Prostate gland (tissue), 2 donors: ENCODE measurements at places on chromosomes 3 and 15.

DNA sequence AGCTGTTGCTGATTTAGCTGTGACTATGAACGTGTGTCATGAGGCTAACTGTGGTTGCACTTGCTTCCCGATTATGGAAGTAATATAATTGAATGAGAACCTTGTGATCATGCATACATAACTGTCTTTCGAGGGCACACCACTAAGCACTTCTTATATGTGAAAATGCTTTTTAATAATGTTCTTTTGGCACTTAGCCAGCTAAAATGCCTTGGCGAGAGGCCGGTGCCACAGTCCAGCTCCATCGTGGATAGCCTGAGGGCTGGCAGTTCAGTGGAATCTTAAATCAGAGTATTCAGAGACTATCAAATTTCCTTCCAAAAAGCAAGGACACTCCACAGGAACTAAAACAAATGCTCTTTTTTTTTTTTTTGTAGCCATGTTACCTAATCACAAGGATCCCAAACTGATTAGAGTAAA, 161.6 kb upstream of the FRMD4B start:
- DNase-seq, result no peak

- DNase-seq, result no peak
Measured at GRCh38 chr3:74302281-74302680, 312.2 kb downstream of the CNTN3 start.

- DNase-seq, result no peak
Measured at GRCh38 chr3:149527531-149528339, 53.2 kb downstream of the TM4SF4 start.

- no peak for DNase-seq
Measured at GRCh38 chr3:184872200-184872599, 60.2 kb downstream of the VPS8 start.

DNA sequence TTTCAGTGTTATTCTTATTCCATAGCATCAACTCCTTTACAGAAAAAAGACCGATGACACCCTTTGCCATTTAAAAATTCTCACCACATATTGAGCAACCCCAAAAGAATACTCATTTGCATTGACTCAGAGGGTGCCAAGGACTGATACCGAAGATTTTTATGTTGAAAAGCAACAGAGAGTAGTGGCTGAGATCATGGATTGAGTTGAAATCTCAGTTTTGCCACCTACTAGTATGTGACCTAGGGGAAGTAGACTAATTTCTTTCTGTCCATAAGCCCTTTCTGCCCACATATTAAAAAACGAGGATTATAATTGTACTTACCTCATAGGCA, 313.9 kb upstream of the SATB1 start:
- no peak for DNase-seq

DNA sequence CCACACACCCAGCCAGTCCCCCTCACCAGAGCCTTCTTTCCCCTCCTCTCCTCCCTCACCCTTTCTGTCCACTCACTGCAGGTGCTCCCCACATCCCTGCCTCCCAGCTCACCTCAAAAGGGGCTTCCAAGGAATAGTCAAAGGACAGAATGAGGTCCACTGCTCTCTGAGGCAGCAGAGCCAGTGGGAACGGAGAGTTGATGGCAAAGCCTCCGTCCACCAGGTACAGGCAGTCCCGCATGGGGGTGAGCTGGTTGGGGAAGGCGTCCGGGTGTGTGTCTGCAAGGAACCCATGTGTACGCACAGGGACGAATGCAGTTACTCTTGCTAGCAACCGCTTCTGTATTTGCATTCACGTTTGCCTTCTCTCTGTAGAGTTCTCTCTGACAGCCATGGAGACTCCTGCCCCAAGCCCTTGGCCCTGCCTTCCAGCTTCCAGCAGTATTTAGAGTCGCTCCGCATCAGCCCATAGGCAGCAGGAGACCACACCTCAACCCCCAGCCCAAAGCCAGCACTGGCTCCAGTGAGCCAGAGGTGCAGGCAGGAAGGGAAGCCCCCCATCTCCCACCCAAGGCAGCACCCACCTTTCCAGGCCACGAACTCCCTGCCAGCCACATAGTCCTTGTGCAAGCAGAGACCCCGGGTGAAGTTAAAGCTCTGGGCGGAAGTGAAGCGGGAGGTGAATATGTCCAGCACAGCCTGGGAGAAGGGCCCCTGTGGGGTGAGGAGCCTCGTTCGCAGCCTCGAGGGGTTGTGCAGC, 12.4 kb downstream of the PLA2G4F start:
- DNase-seq, result no peak

DNA sequence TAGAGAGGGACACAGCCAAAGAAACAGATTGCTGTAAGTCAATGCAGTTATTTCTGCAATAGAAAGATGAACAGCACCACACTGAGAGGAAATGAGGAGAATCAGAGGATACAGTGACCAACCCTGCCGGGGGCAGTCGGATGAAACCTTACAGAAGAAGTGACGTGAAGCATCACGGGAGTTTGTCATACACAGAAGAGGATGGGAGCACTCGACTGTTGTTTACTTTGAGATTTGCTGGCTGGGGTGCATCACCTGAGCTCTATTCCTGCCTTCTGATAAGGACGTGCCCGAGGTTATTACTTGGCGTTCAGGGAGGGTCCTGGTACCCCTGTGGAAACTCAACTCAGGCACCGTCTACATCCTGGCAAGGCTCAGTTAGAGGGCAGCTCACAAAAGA, 45.4 kb downstream of the MAGEF1 start:
- no peak for DNase-seq

DNA sequence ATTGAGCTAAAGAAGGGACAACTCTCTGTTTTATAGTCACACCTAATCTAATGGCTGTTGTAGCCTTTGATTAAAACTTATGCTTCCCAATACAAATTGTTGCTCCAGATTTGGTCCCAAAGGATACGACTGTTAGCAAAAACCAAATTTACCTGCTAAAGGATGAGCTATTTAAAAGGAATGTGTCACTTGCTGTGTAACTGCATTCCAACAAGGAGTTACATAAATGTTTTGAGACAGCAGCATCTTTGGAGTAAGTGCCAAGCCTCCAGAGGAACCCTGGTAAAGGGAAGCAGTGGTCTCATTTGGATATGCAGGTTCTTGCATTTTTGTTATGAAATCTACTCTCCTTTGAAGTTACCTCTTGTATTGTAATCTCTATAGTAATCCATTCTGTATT, 233.3 kb downstream of the THSD4 start:
- no peak for DNase-seq

GRCh38 chr15:60740787-60741354, 261.9 kb upstream of the ICE2 start:
- no peak for DNase-seq

DNA sequence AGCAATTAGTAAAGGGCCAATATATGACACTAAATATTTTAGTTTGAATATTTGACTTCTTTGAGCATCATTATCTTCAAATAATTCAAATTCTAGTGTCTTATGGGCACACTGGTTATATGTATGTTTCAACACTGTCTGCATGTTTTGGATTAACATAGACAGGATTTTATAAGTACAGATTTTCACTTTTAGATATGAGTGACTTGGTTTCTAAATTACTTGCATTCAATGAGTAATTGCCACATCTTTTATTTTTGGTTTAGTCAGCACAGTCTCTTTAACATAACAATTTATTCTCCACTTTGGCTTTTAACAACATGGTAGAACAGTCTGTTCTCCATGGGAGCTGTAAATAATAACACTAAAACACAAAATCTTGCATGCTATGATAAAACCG, 674.8 kb downstream of the TBL1XR1 start:
- no peak for DNase-seq

GRCh38 chr3:111087924-111088469, 16.4 kb downstream of the NECTIN3 start:
- DNase-seq, result no peak

DNA sequence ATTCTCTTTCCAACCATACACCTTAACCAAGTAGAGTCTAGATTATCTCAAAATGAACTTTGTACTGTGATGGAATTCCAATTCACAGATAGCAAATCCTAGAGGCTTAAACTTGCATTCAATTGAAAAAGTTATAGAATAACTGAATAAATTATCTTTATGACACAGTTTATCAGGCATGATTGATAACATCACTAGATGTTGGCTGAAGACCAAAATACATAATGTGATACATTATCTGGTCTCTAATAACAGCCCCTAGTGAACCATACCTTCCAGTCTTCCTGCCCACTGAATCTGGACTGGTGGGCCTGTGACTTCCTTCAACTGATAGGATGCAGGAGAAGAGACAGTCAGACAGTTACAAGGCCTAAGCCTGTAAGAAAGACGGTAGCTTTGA, 165.2 kb upstream of the CMC1 start:
- no peak for DNase-seq

- no peak for DNase-seq
Measured at GRCh38 chr3:139323146-139323545, 20.7 kb upstream of the MRPS22 start.

- DNase-seq, result no peak
Measured at GRCh38 chr3:129230311-129231019, 18.9 kb upstream of the COPG1 start.

DNA sequence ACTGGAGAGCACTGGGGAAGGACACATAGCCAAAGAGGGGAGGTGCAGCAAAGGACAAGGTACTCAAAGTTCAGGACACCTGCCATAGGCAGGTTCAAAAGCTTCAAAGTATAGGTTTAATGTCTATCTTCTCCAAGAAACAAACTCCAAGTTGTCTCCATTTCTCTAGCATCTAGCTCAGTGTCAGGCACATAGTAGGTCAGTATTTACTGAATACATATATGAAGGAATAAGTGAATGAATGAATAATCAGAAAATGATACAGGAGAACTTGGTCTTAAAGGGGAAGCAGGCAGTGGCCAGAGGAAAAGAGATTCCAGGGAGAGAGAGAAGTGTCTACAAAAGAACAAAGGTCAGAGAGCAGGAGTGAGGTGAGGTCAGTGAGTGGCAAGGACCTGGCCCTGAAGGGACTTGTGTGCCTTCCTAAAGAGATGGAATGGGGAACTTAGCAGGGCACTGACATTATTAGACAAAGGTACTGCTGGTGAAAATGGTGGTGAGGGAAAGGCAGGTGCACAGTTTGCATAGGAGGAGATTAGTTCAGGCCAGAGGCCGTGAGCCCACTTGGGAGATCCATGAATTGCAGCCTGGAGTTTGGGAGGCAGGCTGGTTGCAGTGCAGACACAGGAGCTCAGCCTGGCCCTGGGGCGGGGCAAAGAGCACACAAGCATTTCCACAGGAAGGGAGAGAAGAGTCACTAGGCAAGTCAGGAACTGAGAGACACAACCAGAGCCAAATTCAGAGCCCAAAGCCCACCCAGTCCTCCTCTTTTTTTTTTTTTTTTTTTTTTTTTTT, 21.4 kb downstream of the TBC1D2B start:
- no peak for DNase-seq

- DNase-seq, result no peak
Measured at GRCh38 chr3:13287833-13288232, 132.3 kb downstream of the NUP210 start.

DNA sequence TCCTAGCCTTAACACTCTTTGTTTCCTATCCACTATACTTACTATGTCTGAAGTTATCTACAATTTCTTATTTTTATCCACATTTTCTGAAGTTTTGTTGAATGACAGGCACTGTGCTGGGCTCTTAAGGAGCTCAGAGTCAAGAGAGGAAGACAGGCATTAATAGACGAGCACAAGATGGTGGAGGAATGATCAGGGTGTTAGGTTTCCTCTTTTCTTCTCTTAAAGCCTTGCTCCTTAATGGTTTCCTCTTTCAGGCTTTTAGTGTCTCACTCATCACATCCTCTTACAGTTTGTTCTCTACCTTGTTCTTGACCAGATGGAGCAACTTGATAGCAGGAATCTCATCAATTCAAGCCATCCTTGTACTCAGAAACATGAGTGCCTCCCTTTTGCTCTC, 52.9 kb upstream of the BCL6 start:
- DNase-seq, result no peak

- no peak for DNase-seq
Measured at GRCh38 chr3:197434830-197435229, 120.9 kb downstream of the BDH1 start.

DNA sequence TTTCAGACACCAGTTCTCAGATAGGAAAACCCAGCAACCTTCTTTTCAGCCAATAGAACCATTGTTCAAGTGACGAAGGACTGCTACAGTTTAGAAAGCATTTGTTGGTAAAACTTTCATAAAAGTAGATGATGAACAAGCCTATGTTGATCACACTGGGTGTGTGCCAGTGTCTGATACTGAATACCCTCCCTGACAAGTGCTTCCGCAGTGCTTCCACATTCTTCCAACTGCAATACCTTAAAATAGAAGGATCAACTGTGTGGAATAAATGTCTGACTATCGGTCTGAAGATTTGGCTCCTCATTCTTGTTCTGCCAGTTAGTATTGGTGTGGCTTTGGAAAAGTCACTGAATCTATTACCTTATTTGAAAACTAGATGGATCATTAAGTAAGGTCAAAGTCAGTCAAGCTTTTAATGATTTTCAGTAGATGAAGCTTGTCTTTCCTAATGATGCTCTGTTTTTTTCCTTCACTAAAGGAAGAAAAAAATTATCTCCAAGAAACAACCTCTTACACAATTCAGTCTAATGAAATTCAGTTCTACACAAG, 479.4 kb upstream of the CBLB start:
- DNase-seq, result no peak

DNA sequence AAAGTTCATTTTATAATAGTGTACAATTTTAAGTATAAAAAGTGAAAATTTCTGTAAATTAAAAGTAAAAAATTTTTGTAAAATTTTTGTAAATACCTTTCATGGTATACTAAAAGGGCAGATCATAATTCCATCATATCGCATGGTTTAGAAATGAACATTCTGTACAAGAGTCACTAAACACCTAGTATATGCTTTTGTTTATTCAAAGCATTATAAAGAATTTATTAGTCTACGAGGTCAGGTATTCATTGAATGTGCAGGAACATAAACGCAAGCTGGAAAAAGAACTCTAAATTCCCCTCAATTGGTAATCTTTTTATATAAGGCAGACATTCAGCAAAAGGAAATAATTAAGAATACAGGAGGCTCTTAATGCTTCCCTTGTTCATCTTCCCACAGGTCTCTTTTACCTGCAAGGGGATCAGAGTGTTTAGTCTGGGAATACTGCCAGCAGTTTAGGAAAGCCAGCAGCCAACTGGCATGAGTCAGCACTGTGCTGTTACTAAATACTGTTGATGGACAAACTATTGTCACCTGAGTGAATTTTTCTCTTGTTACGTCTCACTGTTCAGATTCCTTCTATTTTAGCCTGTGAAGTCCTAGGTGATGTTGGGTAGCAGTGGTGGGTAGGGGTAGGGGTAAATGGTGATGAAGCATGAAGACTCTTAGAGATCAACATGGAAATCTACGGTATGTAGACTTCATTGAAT, 70.1 kb downstream of the UQCC5 start:
- DNase-seq, result peak; percentile 82
